ENCODE measurements at places on chromosomes 4 and X.

GRCh38 chrX:18542905-18543304 lies 117.5 kb downstream of the CDKL5 start:
- no peak for DNase-seq

DNA sequence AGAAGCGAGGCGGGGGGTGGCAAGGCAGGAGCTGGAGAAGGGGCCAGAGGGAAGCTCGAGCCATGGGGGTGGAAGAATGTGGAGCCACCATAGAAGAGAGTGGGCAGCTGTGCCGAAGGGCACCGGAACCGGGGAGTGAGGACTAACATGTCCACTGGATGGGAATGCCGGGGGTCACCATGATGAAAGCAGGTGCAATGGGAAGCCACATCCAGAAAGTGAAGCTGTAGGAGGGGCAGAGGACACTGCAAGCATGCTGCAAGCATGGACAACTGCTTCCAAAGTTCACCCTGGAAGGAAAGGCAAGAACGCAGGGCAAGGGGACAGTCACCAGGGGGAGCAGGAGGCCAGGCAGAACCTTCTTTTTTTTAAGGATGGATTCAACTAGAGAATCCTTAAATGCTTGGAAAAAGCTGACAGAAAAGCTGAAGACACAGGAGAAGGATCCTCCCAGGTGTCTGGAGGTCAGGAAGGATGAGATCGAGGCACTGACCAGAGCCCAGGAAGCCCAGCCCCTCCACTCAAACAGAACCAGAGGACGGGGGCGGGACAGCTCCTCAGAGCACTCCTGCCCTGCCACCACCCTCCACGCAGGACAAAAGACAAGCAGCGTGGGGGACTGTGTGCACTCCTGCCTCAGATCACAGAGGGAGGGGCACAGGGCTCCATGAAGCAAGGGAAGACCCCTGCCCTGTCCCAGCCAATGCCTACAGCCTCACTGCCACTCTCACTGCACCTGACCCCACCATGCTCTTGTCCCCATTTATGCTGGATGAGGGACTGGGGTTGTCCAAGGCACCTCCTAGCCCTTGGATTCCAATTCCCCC lies 169.2 kb downstream of the AFAP1 start:
- no peak for DNase-seq

GRCh38 chrX:39288592-39288991 lies 487.3 kb downstream of the MID1IP1 start:
- no peak for DNase-seq

- no peak for DNase-seq
These were observed 168.5 kb downstream of the IL15 start for GRCh38 chr4:141804836-141805235.

DNA sequence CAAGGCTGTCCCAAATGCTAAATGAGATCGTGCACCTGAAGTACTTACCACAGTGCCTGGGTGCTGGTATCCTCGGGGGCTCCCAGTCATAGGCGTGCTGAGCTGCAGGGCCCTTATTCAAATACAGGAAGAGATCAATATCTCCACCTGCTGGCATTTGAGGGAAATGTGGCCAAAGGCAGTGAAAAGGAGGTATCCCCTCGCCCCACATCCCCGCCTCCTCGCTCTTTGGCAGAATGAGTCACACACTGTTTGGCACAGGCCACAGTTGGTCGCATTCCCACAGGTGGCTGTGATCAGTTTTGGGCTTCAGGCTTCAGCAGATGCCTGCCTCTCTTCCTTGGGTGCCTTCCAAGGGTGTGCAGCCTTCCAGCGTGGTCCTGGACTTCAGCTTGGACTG lies 28.4 kb downstream of the ZNF185 start:
- DNase-seq = peak; percentile 16

DNA sequence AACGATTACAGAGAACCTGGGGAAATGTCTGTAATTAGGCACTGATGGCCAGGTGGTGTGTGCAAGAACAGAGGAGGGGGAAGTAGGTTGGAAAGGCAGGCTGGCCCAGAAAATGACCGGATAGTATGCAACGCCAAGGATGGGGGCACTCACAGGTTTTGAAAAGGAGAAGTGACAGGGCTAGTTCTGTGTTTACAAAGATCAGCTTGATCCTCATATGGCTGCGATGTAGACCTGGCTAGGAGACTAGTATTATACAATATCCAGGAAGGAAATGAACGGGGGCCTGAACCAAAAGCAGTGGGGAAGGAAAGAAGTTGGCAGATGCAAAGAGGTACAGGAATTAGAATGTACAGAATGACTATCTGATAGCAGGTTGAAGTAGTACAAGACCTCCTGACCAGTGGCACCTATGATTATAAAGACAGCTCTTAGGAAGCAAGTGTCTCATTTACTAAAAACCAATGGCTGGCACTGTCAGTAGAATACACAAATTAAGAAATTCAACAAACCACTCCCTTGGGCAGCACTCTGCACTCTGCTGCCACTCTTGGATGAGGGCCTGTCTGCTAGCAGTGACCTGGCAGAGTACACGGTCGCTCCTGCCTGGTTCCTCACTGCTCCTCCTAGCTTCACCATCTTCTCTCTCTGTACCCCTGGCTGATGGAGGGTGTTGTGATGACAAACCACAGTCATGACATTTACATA lies 14.1 kb downstream of the MFAP3L start:
- no peak for DNase-seq

GRCh38 chr4:140609548-140610425 lies 41.0 kb upstream of the UCP1 start:
- peak; percentile 20 for DNase-seq

DNA sequence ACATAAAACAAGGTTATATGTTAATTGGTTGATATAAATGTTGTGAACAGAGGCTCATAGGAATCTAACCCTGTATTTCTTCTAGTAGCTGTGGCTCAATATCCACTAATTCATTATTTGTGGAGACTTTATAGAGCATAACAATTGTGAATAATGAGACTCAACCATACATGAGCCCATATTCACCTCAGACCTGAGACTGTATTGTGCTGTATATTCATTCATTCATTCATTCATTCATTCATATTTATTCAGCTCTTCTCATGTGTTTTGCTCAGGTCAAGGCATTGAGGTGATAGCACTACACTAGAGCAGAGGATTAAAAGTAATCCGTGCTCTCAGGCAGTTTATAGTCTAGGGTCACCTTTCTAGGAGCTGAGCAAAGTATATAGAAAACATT lies 24.5 kb upstream of the ANXA3 start:
- DNase-seq = no peak

Measured in NCI-H1436 treated with DMSO at 0.1 percent for 48 hours (cell line).